ENCODE measurements at places on chromosomes 6 and 20.

DNA sequence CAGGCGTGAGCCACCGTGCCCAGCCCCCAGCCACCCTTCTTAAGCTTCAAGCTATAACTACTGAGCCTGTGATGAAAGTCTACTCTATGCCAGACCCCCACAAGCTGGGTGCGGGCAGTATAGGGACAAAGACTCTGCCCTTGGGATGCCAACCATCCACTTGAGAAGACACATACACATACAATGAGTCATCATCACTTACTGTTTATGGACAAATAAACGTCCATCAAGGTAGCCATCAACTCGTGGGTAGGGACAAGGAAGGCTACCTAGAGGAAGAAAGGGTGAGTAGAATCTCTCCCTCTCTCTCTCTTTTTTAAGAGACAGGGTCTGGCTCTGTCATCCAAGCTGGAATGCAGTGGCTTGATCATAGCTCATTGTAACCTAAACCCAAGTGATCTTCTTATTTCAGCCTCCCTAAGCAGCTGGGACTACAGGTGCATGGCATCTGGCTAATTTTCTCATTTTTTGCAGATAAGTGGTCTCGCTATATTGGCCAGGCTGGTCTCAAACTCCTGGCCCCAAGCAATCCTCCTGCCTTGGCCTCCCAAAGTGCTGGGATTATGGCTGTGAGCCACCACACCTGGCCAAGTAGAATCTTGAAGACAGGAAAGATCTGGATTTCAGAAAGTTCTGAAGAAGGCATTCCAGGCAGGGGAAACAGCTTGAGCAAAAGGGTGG is 2.6 kb upstream of the TP53INP2 start:
- no peak for DNase-seq

DNA sequence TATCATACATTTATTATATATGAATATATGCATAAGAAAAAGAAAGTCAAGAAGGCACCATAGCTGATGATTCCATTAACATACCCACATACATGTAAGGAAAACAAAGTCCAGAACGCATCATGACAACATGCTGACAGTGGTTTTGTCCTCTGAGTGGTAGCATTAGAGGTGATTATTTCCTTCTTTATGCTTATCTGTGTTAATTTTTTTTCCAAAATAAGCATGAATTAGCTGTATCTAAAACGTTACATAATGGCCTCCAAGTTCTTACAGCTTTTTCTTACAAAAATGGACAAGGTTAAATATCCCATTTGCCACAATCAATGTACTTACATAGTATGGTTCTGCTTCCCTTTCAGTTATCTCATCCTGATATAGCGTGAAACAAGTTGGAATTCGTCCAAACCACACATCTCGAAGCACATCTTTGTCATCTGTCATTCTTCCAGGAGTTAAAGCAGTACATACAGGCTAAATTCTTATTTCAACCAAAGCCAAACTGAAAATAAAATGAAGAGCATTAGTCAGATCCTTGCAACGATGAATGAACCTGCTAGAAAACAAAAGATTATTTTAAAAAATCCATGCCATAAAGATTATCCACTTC is 9.7 kb downstream of the ATG5 start:
- DNase-seq = no peak

DNA sequence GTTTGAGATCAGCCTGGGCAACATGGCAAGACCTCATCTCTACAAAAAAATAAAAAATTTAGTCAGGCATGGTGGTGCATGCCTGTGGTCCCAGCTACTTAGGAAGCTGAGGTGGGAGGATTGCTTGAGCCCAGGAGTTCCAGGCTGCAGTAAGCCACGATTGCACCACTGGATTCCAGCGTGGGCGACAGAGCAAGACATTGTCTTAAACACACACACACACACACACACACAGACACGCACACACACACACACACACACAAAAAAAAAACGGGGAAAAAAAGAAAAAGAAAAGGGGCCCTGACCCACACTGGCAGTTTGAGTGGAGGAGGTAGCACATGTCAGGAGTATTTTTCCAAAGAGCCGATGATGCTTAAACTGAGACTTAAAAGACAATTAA is 122.2 kb downstream of the AFG1L start:
- no peak for DNase-seq

- no peak for DNase-seq
These were observed 260.6 kb downstream of the ERMARD start for GRCh38 chr6:170012037-170012330.

- no peak for DNase-seq
These were observed 6.8 kb downstream of the HUS1B start for GRCh38 chr6:650098-650497.

- DNase-seq = no peak
These were observed 160.0 kb downstream of the PLCB4 start for GRCh38 chr20:9228774-9229450.

DNA sequence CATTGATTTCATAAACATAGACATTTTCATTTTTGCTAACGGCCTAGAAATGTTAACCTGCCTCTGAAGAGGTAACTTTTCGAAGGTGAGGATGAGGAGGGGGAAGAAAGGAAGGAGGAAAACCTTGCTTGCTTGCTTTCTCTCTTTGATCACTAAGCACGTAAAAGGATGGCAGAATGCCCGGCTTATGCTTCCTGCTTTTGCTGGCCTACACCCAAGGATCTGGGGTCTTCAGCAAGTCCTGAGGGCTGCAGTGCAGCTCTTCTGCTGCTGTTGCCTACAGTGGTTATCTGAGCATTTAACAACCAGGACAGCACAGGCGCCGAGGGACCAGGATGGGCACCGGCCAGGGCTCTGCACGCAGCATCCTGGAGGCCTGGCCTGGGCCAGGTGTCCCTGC is 150.8 kb upstream of the TAB2 start:
- no peak for DNase-seq

DNA sequence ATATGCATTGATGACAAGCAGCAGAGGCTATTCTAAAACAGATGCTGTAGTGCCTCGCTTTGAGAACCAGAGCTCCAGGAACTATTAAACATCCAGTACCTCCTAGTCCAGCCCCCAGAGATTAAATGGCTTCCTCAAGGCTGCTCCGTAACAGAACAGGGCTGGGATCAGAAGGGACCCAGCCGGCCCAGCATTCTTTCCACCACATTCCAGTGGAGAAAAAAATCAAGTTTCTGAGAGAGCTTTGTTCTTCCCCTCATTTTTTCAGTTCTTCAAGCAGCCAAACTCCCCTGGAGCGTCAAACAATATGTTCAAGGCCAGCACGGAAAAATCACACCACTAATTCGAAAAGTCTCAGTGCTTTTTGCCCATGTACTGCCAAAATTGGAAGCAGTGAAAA is 5.8 kb upstream of the STMND1 start:
- DNase-seq = peak; percentile 31

DNA sequence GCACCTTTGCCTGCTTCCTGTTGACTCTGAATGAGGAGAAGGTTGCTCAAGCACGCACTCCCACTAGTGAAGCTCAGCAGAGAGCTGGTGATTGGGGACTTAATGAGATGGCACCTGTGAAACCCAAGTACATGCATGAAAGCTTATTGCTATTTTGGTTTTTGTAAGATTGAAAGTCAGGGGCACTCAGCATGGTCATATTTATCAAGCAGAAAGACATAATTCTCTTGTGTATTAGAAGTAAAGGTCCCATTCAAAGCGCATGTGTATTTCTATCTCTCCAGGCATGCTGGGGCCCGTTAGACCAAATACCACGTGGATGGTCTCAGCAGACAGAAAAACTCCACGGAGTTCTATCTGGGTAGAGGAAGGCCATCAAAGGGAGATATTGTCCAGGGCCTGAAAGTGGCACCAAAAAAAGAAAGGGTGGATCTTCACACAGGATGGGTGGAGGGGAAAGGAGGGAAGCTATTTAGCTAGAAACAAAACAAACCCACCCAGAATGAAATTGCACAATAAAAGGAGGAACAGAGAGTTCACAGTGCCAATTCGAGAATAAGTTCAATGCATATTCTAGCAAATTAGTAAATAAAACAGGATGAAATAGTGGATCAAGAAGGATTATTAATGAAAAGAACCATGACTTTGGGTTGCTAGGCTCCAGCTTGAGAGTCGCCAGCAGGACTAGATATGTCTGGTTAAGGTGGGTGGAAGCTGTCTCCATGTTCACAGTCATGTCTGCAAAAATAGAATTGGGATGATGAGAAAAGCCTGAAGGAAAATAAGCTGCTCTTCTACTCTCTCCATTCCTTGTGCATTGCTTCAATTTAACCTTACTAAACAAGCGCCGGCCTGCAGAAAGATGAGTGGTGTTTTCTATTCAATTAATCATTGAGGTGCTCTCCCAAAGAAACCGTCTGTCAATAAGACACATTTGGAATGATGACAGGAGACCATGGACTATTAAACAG is 224.9 kb upstream of the DTNBP1 start:
- no peak for DNase-seq

GRCh38 chr6:13764996-13765395 is 49.4 kb downstream of the MCUR1 start:
- no peak for DNase-seq

- DNase-seq = no peak
These were observed 47.1 kb downstream of the PSMG4 start for GRCh38 chr6:3305831-3306230.

- no peak for DNase-seq
These were observed 68.7 kb downstream of the SYTL3 start for GRCh38 chr6:158718461-158719046.

- DNase-seq = no peak
These were observed 110.7 kb downstream of the ADTRP start for GRCh38 chr6:11667876-11668275.

DNA sequence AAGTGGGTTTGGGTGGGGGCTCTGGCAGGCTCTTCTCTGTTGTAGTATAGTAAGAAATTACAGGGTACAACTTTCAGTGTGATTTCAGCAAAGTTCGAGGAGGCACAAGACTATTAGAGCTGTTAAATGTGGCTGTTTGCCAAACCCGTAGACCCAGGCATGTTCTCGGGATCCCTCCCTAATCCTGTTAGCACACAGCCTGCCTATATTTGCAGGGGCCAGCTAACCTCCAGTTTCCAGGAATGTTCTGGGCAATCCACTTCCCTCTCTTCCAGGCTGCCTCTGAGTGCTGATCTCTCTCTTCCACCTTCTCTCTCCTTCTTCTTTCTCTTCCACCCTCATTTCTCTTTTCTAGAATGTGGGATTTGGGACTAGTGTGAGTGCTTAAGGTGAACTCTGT is 34.8 kb upstream of the ZFP64 start:
- DNase-seq = no peak

DNA sequence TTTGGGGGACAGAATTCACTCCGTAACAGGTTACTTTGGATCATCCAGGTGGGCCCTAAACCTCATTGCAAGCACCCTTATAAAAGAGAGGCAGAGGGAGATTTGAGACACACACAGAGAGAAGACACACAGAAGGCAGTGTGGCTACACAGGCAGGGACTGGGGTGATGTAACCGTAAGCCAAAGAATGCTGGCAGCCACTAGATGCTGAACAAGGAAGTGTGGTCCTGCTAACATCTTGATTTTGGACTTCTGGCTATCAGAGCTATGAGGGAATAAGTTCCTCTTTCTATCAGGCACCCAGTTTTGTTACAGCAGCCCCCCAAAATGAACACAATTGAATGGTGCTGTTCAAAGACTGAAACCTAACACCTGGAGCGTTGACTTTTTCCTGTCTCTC is 191.3 kb upstream of the MYLIP start:
- DNase-seq = no peak

- no peak for DNase-seq
These were observed 645.8 kb upstream of the AGPAT4 start for GRCh38 chr6:161919691-161920090.

DNA sequence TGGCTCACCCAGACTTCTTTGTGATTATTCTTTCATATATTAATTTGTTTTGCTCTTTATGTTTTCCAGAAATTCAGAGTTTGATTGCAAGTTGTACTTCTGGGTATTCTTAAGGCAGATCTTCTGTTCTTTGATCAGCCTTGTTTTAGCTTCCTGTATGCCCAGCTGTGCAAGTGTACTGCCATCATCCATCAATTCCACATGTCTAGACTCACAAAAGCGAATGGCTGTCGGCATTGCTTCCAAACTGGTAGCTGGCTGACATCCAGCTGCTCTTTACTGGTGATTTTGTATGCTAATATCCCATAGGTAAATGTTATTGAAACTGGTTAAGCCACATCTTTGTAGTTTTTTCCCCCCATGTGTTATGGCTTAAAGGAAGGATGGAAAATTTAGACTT is 1084.8 kb upstream of the CITED2 start:
- no peak for DNase-seq

- DNase-seq = no peak
These were observed 26.4 kb upstream of the ADGRG6 start for GRCh38 chr6:142275236-142276006.

GRCh38 chr6:73738367-73739028 is 42.5 kb downstream of the CD109 start:
- no peak for DNase-seq

DNA sequence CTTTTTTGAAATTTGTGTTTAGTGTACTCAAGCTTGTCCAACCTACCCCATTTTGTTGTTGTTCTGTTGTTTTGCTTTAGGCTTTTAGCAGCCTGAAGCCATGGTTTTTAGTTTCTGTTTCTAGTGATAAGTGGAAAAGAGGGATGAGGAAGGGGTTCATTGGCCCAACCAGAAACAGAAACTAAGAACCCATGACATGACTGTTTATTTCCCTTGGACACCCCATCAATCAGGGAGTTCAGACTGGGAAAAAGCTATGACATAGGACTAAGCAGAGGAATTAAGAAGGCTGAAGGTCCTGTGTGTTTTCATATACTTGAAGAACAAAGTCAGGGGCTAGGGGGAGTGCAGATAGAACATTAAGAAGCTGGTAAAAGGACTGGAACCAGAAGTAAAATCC is 194.5 kb upstream of the THEMIS start:
- DNase-seq = no peak

DNA sequence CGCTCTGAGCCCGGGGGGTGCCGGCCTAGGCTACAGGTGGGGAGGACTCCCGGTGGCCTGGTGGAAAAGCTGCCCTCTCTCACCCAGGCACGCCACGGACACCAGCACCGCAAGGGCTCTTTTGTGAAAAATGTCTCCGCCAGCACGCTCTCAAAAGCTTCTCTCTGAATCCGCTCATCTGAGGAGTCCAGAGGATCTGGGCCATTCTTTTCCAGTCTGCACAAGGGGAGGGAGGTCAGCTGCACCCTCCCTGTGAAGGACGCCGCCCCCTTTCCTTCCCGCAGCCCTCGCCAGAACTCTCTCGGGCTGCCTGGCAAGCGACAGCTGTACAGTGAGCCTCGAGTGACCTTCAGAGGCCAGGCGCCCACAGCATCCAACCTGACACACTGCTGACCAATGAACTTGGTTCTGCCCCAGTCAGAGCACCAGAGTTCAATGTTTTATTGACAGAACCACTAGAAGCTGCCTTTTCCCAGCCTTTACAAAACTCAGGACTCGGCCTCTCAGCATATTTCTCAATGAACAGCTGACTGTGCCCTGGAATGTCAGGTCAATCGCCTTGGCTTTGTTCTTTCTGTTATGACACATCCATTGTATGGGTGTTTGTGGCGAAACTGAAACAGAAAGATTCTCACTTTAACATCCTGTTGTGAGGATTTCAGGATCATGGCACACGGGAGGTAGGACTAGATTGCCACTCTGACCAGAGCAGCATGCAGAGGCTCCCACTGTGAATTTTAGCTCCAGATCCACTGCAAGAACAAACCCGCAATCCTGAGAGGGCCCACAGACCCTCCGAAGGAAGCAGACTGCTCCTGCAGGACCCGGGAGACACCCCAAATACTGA is 26.7 kb downstream of the SERPINB9 start:
- DNase-seq = peak; percentile 42

GRCh38 chr6:124792386-124792785 is 169.9 kb upstream of the RNF217 start:
- DNase-seq = no peak

- DNase-seq = no peak
These were observed 802.1 kb upstream of the FLRT3 start for GRCh38 chr20:15139522-15139921.

GRCh38 chr20:17273717-17274116 is 46.9 kb downstream of the PCSK2 start:
- DNase-seq = no peak

Data from globus pallidus (tissue), 1 donor.